ENCODE measurements at places on chromosomes 7 and 10.

- DNase-seq: no peak
Observed at GRCh38 chr7:70678621-70679251, 453.2 kb upstream of the GALNT17 start.

DNA sequence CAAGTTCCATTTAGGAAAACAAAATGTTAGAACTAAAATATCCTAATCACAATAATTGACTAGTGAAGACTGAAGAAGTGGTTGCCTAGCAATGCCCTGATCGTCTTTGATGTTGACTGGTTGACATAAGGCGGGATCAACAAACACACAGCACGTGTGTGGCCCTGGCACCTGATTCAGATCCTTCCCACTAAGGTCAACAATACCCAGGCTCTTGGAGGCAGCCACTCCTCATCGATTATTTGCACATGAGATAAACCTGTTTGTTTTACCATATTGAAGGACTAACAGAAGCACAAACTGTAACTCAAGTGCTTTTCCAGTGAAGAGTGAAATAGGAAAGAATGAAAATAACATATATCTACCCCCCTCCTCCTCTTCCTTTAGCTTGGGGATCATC, 15.6 kb downstream of the FANK1 start:
- DNase-seq: no peak

GRCh38 chr7:245574-246295, 44.2 kb upstream of the FOXL3 start:
- DNase-seq: no peak

- DNase-seq: no peak
Observed at GRCh38 chr10:17219024-17219423, 9.0 kb upstream of the VIM start.

DNA sequence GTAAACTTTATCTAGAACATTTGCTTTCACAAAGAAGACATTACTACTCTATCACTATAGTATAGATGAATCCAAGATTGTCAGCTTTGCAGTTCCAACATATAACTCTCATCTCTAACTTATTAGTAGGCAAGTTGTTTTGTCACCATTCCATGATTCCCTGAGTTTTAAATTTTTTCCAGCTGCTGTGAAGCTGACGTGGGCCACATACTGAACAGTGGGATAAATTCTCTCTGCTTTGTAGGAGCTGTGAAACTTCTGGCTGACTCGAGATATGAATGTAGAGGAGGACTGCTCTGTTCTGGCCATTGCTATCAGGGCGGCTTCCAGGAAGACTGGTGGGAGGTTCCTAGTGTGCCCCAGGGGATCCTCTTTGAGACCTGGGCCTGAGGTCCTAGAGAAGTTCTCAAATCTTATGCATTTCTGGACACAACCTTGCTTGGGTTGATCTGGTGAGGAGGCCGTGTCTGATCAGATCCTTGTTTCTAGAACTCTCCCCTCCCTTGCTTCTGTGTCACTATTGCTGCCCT, 58.0 kb downstream of the LSMEM1 start:
- no peak for DNase-seq

- no peak for DNase-seq
Observed at GRCh38 chr7:100897772-100898454, 2.2 kb upstream of the ACHE start.

- no peak for DNase-seq
Observed at GRCh38 chr10:131480066-131480465, 168.5 kb upstream of the TCERG1L start.

- no peak for DNase-seq
Observed at GRCh38 chr7:43137811-43138210, 25.4 kb downstream of the HECW1 start.

DNA sequence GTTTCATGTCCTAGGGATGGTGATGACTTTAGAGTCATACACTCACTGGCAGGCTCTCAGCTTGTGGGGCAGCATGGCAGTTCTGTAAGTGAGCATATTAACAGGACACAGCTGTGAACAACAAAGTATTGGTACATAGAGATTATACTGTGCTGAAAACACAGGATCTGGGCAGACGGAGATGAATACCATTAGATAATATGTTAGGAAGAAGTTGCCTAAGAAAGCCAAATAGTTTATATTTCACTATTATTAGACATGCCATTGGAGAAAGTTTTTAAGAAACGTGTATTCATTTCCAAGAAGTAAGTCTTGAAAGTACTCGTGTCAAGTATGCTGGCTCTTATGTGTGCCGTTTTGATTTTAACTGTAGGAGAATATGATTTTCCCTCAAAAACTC, 274.5 kb downstream of the INHBA start:
- DNase-seq: no peak

- no peak for DNase-seq
Observed at GRCh38 chr10:17351506-17351905, 102.9 kb downstream of the ST8SIA6 start.

DNA sequence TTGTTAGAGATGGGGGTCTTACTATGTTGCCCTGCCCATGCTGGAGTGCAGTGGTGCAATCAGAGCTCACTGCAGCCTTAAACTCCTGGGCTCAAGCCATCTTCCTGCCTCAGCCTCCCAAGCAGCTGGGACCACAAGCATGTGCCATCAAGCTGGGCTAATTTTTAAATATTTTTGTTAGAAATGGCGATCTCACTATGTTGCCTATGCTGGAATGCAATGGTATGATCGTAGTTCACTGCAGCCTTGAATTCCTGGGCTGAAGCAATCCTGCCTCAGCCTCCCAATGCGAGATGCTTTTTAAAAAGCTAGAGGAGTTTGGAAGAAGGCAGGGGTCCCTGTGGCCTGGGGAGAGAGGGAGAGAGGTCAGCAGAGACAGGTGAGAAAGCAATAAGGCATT, 600.1 kb upstream of the AUTS2 start:
- no peak for DNase-seq

- DNase-seq: no peak
Observed at GRCh38 chr10:60757420-60757895, 20.8 kb upstream of the CDK1 start.

- DNase-seq: no peak
Observed at GRCh38 chr7:97466071-97466470, 265.8 kb upstream of the TAC1 start.

GRCh38 chr10:14782691-14783363, 8.1 kb upstream of the FAM107B start:
- DNase-seq: no peak

DNA sequence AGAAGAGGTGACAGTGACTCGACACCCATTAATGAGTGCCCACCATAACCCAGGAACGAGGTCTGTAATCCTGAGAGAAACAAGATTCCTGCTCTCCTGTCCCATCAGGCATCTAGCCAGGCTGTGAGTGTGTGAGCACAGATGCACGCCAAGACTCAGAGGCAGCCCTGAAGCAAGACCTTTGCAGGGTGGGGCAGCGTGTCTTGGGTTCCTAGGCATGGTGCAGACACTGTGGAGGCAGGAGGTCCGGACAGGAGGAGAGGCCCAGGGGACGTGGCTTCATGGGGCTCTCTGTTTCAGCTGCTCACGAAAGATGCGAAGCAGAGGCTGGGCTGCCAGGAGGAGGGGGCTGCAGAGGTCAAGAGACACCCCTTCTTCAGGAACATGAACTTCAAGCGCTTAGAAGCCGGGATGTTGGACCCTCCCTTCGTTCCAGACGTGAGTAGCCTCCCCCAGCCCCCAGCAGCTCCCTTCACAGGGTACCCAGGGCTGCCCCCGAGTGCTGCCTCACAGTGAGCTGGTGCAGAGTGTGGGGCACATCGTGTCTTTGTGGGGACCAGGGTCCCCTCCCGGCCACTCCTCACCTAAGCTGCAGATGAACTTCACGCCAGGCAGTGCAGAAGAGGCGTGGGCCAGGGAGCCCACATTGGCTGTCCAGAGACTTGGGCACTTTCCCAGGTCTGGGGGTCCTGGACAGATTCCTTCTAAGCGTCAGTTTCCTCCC, 94.5 kb downstream of the RGS10 start:
- no peak for DNase-seq

GRCh38 chr7:55052741-55053427, 34.1 kb downstream of the EGFR start:
- no peak for DNase-seq

DNA sequence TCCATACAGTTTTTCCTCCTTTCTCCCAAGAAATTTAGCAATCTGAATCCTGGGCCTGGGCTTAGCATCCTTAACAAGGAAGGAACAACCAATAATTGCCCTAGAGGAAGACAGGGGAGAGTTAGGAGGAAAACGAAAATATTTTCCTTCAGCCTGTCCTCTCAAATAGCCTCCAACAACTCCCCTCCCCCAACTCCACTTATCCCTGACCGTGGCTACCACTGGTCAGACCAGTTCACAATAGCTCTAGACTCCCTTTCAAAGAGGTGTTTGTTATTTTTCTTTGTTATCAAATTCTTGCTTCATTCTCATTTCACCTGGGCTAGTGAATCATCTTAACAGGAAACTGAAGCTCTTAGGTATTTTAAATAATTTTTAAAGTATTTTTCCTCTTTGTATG, 114.1 kb downstream of the CPED1 start:
- no peak for DNase-seq

DNA sequence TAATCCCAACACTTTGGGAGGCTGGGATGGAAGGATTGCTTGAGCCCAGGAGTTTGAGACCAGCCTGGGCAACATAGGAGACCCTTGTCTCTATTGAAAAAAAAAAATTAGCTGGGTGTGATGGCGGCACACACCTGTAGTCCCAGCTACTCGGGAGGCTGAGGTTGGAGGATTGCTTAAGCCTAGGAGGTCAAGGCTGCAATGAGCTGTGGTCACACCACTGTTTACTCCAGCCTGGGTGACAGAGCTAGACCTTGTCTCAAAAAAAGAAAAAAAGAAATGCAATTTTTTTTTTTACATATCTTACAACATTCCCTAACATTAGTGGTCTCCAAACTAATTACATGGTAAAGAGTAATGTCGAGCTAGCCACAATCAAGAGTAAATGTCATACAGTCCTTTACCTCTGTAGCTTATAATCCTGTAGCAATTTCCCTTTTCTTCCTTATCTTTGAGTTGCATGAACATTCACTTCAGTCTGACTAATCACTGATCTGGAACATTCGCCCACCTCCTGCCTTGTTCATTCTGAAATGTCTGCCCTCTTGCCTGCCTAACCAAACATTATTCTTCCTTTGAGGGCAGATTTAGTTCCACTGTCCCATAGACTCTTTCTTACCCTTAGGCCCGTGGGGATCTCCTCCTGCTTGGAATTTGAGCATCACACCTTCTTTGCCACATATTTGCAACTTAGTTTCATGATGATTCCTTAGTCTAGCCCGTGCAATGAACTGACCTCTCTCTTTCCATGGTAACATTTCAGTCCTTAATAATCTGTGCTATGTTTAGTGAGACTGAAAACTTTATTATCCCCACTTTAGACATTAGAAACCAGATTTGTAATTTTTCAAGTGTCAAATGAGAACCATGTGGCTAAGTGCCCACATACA, 4.8 kb upstream of the VCL start:
- no peak for DNase-seq

GRCh38 chr7:13181216-13181615, 493.8 kb downstream of the ARL4A start:
- DNase-seq: no peak

GRCh38 chr7:138565451-138566114, 105.5 kb downstream of the TRIM24 start:
- no peak for DNase-seq

GRCh38 chr10:102083541-102083940, 18.4 kb downstream of the HPS6 start:
- no peak for DNase-seq

GRCh38 chr7:123624527-123625183, 23.0 kb downstream of the ASB15 start:
- DNase-seq: peak; percentile 16

GRCh38 chr7:28104041-28104541, 76.5 kb downstream of the JAZF1 start:
- DNase-seq: no peak

DNA sequence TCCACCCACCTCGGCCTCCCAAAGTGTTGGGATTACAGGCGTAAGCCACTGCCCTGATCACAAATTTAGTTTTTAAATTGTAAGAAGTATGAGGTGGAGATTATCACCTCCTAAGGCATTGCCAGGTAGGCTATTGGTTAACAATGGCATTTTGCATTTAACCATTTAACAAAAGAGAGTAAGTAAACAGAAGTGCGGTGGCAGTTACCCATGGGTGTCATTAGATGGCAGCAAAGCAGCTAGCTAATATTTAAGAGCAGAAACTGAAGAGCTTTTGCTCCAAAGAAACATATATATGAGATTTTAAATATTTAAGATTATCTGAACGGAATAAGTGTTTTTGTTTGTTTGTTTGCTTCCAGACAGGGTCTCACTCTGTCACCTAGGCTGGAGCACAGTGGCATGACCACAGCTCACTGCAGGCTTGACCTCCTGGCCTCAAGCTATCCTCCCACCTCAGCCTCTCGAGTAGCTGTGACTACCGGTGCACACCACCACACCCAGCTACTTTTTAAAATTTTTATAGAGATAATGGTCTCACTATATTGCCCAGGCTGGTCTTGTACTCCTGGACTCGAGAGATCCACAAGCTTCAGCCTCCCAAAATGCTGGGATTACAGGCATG, 325.5 kb upstream of the C7orf33 start:
- no peak for DNase-seq

DNA sequence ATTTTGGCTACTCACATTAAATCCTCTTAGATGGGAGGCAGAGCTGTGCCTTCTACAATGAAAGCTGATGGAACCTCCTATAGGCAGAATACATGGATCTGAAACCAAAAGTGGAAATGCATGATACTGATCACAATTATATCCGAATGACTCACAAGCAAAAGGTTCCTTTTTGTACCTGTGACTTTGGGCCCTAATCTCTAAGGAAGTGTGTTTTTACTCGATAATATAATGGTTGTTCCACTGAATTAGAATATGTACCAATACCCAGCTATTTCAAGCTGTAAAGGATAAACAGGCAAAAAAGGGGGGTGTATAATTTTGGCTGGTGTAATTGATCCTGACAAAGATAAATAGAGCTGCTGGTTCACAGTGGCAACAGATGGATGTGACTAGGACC, 17.6 kb upstream of the LAMB1 start:
- no peak for DNase-seq

GRCh38 chr10:16612115-16612980, 90.7 kb upstream of the C1QL3 start:
- DNase-seq: no peak

- no peak for DNase-seq
Observed at GRCh38 chr10:61390851-61391250, 62.3 kb downstream of the TMEM26 start.

DNA sequence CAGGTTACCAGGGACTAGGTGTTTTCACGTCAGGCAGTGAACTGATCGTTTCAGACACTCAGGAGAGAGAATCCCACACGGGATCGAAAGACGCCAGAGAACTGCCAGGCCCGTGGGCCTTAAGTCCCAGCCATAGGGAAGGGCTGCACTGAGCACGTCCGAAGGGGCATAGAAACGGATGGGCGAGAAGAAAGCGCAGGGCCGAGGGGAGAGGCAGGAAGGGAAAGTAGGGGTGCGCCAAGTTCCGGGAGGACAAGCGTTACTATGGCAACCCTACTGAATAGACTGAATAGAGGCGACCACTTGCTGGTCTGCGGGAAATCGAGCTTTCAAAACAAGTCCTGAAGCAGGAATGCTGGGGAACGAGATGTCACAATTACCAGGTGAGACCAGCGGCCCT, 421.3 kb upstream of the NUPR2 start:
- DNase-seq: no peak
